ENCODE measurements at places on chromosomes 3 and 15.

DNA sequence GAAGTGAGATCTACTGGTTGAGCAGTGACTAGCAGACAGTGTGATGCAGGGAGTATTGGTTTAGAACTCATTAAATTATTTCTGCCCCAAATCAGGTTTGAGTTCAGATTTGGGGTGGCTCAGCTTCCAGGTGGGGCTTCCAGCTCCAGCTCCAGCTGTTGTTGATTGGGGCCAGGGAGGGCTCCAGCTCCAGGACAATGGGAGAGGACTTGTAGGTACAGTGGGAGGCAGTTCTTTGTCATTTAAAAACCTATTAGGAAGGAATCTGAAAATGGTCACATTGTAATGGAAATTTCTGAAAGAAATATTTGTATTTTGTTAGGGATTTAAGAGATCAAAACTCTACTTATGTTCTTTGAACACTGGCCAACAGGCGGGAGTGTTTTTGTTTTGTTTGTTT is 97.0 kb downstream of the FNDC3B start:
- DNase-seq: no peak

GRCh38 chr15:63488398-63488960 is 15.9 kb upstream of the USP3 start:
- DNase-seq: no peak

- DNase-seq: peak; percentile 98
Measured at GRCh38 chr3:184338511-184338945, 1.1 kb downstream of the FAM131A start.

DNA sequence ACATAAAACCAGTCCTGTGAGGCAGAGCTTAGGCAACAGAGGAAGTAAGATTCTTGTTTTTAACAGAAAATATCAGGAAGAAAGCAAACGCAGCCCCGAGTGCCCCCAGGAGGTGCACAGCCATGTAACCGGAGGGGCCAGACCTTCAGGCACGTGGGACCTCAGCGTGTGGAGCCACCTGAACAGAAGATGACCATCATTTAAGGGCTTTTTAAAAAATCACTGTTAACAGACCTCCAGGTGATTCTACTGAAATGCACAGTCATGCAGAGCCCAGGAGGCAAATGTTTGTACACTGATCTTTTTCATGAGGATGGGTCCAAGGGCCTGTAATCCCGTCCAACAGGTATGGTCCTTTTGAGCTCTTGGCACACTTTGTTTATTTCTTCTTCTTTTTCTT is 38.8 kb downstream of the SPG21 start:
- no peak for DNase-seq

DNA sequence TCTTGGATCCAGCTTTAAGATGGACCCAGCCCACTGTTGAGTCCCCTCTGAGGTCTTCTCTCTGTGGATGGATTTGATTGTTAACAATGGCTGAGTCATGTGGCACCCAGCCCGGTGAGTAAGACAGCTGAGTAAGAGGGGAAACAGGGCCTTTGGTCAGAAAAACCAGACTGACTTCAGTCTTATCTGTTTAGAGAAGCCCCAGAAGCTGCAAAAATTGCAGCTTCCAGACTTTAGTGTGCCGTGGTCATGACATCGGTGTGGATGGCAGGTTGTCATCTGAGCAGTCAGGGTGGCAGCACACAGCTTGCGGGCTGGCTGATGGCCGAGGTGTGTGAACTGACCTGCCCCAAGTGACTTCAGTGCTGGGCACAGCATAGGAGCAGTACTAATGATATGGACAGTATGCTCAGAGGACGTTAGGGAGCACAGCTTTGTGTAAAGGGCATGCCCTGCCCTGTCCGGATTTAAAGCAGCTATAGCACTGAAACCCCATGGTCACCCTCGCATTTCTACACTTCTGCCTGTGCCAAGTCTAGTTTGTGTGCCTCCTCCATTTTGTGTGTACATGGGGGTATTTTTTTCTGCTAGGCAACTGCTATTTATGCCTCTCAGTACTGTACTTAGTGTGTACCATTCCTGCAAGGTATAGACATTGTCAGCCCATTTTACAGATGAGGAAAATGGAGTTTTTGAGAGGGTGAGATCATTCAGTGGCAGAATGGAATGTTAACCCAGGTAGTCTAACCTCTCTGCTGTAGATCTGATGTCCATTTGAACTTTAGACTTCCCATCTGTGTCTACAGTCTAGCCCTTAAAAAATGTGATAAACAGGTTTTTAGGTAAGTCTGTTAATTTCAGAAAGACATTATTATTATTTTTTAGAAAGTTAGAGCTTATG is 44.4 kb downstream of the FLNB start:
- no peak for DNase-seq

DNA sequence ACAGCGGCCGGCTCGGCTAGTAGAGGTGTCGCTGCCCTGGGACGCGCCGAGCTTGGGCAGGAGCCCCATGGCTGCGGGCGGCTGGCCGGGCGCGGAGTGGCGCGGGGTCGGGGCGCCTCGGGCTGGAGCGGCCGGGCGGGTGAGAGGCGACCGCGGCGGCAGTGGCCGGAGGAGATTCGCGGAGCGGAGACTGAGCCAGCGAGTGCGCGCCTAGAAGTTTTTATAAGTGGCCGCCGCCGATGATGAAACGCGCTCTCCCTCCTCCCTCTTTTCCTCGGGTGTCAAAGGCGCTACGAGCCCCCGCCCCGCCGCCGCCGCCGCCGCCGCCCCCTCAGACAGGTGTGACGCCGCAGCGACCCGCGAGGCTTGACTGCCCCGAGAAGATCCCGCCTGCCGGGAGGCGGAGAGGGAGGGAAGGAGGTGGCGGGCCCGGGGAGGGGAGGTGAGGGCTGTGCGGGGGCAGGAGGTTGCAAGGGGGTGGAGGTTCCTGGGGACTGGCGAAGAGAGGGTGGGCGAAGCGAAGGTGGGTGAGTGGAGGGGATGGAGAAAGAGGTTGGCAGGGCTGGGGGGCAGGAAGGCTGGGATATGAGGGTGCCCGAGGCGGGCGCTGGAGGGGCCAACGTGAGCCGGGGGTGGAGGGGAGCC is at the start of gene SLCO2A1:
TSS of gene SLCO2A1 (minus strand) at position 192 of the 645 bp plus-strand sequence. CDS start at position 69, 123 bp downstream.
- peak; percentile 69 for DNase-seq

- DNase-seq: no peak
Measured at GRCh38 chr15:66565741-66566144, at the start of gene LCTL. LCTL (minus strand) TSS chr15:66565998; CDS start chr15:66565365, 633 bp downstream.

DNA sequence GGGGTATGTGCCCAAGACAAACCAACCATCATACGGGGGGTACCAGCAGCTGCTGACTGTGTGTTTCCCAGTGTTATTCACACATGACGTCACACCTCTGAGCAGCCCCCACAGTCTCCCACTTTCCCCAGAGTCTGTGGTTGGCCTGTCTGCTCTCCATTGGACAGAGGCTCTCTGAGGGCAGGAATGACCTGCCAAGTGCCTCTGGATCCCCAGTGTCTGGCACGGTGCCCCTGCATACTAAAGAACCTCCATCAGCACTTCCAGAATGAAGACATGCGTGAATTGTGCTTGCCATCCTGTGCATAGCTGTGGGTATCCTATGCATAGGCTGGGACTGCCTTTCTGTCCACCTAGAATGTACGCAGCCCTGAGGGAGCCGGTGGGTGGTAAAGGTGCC is 3.5 kb upstream of the CCDC9B start:
- DNase-seq: no peak

DNA sequence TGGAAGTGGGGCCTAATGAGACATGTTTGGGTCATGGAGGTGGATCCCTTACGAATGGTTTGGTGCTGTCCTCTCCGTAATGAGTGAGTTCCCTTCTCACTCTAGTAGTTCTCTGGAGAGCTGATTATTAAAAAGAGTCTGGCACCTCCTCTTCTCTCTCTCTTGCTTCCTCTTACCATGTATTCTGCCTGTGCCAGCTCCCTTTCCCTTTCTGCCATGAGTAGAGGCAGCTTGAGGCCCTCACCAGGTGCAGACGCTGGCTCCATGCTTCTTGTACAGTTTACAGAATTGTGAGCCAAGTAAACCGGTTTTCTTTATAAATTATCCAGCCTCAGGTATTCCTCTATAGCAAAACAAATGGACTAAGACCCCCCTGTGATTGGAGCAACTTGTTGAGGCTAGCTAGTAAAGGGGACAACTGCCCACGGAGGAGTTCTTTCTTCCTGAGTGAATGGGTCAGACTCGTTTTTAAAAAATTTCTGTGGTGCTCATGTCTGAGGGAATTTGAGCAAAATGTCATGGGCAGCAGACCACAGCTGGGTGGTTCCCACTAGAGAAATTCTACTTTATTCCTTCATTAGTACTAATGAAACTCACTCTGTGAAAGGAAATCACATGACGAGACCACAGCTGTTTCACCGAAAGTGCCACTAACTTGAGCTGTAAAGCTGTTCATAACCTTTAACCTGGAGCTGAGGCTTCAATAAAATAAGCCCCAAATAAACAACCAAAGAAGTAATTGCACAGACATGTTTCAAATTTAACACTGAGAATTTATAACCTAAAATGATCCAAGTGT is 210.0 kb downstream of the NFKBIZ start:
- DNase-seq: no peak

GRCh38 chr15:78146425-78147154 is 2.6 kb upstream of the IDH3A start:
- DNase-seq: no peak

DNA sequence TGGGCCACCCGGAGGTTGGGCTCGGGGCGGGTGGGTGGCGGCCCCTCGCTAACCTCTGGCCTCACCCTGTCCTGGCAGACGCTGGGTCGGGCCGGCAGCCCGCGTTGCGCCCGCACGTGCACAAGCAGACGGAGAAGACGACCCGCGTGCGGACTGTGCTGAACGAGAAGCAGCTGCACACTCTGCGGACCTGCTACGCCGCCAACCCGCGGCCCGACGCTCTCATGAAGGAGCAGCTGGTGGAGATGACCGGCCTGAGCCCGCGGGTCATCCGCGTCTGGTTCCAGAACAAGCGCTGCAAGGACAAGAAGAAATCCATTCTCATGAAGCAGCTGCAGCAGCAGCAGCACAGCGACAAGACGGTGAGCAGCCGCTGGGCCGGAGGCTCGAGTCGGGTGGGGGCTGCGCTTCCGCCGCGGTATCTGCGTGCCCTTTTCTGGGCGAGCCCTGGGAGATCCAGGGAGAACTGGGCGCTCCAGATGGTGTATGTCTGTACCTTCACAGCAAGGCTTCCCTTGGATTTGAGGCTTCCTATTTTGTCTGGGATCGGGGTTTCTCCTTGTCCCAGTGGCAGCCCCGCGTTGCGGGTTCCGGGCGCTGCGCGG is 3.7 kb downstream of the ISL2 start:
- DNase-seq: peak; percentile 58

DNA sequence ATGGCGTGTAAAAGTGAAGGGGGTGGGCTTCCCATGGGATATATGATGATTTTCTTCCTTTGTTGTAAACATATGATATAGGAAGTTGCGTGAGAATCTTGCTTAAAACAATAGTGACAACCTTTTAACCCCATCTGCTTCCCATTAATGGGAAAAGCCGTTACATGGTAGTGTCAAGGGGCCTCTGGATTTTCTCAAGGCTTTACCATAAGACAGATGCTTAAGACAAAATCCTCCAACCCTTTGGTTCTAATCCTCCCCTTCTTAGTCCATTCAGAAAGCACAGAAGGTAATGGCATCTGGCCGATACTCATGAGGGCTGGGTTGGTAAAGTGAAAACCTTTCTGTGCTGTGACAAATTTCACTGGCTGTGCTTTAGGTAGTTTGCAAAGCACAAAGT is 25.0 kb downstream of the DPH3 start:
- DNase-seq: no peak

DNA sequence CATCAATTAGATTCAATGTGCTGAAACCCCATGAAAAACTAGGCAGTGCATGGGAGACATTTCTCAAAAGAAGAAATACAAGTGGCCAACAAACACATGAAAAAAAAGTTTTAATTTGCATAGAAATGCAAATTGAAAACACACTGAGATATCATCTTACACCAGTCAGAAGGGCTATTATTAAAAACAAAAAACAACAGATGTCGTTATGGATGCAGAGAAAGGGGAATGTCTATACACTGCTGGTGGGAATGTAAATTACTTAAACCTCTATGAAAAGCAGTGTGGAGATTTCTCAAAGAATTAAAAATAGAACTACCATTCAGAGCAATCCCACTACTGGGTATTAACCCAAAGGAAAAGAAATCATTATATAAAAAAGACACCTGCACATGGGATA is 98.7 kb downstream of the CCNL1 start:
- no peak for DNase-seq

- DNase-seq: no peak
Measured at GRCh38 chr15:99071091-99071680, 33.7 kb upstream of the SYNM start.

DNA sequence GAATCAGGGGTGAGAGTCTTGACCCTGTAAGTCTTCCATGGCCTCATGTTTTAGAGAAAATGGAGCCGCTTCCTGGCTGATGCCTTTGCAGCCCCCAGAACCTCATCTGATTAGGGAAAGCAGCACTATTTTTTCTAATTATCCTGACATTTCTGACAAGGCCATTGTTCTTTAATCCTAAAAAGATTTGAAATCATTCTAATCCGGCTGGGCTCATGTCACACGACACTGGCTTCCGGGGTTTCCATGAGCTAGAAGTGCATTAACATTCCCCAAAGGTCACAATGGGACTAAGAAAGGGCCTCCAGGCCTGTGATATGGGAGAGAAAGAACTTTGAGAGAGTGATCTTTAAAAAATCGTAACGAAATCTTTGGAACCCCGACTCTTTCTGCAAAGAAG is 33.1 kb downstream of the RBP2 start:
- no peak for DNase-seq

GRCh38 chr15:76988867-76989780 is 5.8 kb upstream of the PSTPIP1 start:
- no peak for DNase-seq

GRCh38 chr3:147736226-147736625 is 327.1 kb downstream of the ZIC1 start:
- DNase-seq: no peak
